ENCODE measurements at places on chromosomes 7 and 10.

GRCh38 chr7:37729181-37729580 lies 45.6 kb downstream of the GPR141 start:
- no peak for DNase-seq

DNA sequence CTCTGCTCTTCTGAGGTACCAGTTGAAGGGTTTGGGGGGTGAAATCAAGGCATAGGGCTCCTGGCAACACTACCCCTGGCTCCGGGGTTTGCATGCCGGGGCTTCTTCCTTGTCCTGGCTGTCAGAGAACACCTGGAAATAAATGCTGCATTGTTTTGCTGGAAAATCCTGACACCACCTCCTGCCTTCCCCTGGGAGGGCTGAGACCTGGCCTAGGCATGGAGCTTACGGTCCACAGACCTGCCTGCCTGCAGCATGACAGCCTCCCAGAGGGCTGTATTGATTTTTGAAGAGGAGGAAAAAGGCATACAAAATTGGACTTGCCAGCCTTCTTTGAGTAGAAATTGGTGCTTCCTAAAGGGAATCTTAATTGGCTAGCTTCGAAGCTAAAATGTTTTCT lies 227.1 kb downstream of the MGMT start:
- no peak for DNase-seq

GRCh38 chr7:145848691-145849090 lies 267.9 kb upstream of the CNTNAP2 start:
- DNase-seq, result no peak

- no peak for DNase-seq
Observed at GRCh38 chr7:30681815-30682211, 443 bp downstream of the CRHR2 start.
